Activated CD4-positive, CD25-positive, alpha-beta regulatory T cell treated with anti-CD3 and anti-CD28 coated beads, Interleukin-2, amount 50 U/mL, for 24 hours (primary cell): ENCODE measurements at places on chromosomes 16 and 17.
A peak's percentile ranks its signal among the peaks of the same experiment; 100 is the strongest.

- no peak for ATAC-seq
Measured at GRCh38 chr17:56121191-56122051, 31.9 kb upstream of the ANKFN1 start.

- no peak for ATAC-seq
Measured at GRCh38 chr16:67654403-67654911, 5.6 kb downstream of the ACD start.

- ATAC-seq, result no peak
Measured at GRCh38 chr16:31361201-31362110, 6.5 kb downstream of the ITGAX start.

DNA sequence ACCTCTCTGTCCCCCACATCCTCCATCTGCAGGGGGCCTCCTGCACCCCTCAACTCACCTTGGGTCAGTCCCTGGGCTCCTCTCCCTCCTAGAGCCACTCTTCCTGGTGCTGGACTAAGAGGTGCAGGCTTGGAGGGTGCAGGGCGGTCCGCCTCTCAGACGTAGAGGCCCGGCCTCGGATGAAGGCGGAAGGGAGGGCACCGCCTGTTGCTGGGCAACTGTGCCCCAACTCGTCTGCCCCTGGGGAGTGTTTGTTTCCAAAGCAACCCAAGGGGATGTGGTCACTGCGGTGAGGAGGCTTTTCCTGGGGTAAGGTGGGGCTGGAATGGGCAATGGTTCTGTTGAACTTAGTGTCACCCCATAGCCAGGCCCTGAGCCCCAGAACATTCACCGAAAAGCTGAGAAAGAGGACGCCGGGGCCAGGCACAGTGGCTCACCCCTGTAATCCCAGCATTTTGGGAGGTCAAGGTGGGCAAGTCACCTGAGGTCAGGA is at the start of gene C16orf54:
Gene C16orf54 (minus strand): TSS at position 138 of the 493 bp plus-strand sequence. CDS start 1,039 bp downstream, outside the sequence.
- peak; percentile 74 for ATAC-seq

DNA sequence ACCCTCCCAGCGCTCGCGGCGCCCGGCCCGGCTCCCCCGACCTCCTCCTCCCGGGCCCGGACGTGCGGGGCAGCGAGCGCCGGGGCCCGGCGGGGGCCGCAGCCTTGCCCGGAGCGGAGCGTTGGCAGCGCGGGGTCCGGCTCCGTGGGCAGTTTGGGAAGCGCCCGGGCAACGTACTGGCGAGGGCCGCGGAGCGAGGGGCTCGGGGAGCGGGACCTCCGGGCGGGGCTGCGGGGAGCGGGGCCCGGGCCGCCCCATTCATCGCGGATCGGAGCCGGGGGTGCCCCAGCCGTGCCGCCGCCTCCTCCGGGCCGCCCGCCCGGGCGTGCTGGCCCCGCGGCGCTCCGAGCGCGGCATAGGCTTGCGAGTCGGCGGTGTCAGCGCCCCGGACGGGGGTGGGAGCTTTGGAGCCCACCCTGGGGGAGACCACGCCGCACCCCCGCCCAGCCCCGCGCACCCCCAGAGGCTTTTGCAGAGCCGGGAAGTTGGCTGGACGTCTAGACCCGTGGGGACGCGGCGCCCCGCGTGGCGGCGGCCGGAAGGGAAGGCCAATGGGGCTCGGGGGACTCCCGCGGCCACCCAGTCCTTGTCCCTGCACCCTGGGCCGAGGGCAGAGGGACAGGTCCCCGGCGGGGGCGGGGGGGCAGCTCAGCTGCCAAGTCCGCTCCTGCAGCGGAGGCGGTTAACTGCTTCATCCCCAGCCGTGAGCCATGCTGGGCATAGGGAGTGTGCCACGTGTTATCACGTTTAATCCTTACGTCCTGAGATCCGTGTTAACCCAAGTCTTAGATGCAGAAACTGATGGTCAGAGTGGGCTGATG is 852 bp downstream of the ZNF469 start:
- ATAC-seq, result peak; percentile 22

DNA sequence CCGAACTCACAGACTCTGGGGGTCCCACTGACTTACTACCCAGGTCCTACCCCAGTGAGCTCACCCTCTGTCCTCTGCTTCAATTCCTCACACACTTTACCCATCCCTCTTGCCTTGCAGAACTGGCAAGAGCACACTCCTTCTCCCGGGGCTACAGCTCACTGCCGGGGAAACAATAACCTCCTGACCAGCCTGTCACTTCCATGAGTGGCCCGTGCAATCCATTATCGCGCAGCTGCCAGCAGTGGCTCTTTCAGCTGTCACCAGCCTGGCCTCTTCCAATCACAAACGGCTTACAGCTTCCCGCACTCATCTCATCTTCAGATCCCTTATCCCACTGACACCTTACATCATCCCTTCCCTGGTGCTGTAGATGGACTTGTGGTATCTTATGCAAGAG is 79.5 kb downstream of the CPPED1 start:
- no peak for ATAC-seq

- ATAC-seq, result no peak
Measured at GRCh38 chr16:59886021-59886420, 1151.9 kb upstream of the GOT2 start.

GRCh38 chr17:19308398-19308797 is 54.1 kb downstream of the B9D1 start:
- ATAC-seq, result no peak

DNA sequence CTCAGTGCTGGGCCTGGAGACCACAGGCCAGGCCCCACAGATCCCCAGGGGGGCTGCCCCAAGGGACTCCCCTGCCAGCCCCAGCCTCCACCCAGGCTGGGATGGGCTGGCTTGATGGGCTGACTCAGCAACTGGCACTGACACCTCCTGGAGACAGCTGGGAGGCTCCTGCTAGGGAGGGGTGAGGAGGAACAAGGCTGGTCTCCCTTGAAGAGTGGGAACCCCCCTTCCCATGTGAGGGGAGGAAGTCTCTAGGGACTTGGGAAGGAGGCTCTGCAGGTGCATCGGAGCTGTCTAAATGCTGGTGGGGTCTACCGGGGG is 10.4 kb downstream of the NHERF1 start:
- ATAC-seq, result peak; percentile 44

DNA sequence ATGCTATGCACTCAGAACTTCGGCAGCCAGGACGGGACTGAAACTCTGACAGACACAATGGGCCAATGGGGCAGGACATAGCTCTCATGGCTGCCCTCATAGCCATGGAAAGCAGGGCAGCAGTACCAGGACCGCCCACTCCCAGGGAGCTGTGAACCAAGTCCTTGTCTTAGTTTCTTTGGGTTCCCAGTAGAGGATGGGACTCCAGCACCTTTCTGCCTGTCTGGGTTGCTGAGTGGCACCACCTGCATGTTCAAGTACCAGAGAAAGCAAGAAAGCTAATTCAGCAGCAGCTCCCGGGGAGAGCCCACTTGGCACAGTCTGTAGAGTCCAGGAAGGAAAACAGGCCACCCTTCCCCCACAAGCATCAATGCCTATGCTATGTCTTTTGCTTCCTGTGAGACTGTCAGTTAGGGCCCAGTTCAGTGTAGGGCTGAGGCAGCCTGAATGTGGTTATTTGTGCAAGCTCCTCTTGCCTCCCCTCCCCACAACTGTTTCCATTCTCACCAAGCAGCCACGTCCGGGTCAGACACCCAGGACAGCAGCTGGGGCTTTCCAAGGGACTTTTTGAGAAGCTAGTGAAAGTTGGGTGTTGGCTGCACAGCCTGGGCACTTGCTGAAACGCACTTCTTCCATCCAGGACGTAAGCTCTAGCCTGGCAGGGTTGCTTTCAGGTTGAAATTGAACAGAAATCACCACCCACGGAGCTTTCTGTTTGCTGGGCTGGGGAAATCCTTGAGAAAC is 7.8 kb downstream of the SUPT4H1 start:
- peak; percentile 90 for ATAC-seq

DNA sequence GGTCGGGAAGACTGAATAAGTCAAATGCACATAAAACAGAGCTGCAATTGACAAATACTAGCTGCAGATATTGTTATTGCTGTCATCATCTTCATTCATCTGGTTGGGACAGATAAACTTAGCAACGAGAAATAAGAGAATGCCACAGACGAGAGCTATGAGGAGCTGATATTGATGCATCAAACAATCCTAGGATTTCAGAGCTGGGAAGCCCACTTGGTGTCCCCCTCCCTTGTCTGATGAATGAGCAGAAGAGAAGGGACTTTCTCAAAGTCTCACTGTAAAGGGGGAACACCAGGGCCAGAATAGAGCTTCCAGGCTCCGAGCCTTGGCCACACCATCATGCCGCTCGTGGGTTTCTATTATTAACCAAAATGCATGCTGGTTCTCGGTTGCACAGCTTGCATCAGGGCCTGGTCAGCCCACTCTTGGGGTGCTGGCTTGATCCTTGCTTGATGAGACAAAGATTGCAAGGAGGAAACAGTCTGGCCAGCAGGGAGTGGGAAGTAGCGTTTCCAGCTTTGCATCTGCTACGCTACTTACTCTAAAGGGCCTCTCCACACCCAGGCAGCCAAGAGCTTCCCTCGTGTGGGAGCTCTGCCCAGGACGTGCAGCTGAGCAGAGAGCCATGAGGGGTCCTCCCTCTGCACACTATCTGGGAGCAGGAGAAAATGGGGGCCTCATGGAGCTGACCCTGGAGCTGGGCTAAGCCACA is 28.4 kb upstream of the EMP2 start:
- ATAC-seq, result no peak

GRCh38 chr17:78611607-78612006 is 34.4 kb upstream of the DNAH17 start:
- no peak for ATAC-seq

GRCh38 chr16:46894036-46894672 is 10.0 kb downstream of the GPT2 start:
- no peak for ATAC-seq

DNA sequence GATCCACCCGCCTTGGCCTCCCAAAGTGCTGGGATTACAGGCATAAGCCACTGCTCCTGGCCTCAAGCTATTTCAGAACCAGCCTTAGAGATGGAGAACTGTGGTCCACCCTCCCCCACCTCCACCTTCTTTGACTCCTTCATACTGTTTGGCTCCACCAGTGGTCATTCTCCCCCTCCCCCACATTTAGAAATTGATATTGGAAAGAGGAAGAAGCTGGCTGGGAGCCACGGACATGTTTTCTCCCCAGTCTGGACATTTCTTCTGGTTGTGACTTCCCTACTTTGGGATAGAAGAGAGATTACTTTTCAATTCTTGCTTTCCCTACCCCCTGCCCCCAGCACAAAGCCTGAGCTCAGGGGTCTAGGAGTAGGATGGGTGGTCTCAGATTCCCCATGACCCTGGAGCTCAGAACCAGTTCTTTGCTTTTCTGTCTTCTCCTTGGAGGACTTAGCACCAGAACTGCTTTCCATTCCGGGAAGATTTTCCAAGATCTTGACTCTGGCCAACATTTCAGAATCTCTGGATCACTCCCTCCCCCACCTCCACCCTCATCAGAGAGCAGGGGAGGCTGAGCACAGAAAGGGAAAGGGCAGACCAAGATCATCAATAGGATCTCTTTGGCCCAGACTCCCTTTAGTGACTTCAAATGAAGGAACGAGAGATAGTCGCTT is 16.3 kb downstream of the CAVIN1 start:
- ATAC-seq, result no peak

DNA sequence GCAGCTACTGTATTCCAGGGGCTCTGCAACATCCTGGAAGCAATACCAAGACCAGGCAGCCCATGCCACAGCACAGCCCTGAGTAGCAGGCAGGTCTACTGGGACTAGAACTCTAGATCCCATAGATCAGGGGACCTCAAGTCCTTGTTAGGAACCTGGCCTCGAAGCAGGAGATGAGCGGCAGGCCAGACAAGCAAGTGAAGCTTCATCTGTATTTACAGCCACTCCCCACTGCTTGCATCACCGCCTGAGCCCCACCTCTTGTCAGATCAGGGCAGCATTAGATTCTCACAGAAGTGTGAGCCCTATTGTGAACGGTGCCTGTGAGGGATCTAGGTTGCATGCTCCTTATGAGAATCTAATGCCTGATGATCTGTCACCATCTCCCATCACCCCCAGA is 295.7 kb upstream of the TNRC6C start:
- no peak for ATAC-seq

DNA sequence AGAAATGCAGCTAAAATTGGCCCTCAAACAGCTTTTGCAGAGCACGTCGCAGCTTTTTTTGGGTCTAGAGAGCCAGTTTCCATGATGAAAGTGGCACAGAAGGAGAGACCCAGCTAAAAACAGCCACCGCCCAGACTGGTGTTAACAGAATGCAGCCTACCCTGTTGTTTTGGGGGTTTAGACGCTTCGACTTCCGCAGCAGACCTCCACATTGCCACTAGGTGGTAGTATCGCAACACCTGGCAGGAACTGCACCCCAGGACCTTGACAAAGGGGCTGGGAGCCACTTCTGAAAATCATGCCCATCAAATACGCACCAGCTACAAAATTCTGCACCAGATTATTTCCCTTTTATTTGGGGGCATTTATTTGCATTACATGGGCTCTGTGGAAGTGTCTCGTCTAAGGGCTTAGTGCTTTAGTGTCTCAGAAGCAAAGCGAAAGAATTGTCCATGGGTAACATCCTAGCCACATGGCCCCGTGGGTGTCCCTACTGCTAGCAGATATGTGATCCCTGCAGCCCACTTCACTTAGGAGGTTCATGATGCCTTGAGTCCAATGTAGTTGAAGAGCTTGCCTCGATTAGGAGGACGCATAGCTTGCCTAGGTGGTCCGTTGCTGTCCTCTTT is 167.1 kb downstream of the HAPSTR1 start:
- ATAC-seq, result no peak

DNA sequence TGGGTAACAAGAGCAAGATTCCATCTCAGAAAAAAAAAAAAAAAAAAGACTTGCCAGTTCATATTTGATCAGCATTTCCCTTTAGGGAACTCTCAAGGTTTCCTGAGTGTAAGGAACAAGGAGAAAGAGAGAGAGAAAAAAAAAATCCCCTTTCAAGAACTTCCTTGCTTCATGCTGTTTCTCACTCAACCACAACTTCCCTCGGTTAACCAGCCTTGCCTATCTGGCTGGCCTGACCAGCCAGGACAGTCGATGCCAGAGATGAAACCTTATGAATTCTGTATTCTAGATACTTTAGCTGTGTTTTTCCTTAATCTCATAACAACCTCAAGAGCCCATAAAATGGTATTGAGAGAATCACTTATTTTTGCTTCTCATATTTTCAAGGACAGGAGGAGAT is 2.6 kb upstream of the N4BP1 start:
- no peak for ATAC-seq

DNA sequence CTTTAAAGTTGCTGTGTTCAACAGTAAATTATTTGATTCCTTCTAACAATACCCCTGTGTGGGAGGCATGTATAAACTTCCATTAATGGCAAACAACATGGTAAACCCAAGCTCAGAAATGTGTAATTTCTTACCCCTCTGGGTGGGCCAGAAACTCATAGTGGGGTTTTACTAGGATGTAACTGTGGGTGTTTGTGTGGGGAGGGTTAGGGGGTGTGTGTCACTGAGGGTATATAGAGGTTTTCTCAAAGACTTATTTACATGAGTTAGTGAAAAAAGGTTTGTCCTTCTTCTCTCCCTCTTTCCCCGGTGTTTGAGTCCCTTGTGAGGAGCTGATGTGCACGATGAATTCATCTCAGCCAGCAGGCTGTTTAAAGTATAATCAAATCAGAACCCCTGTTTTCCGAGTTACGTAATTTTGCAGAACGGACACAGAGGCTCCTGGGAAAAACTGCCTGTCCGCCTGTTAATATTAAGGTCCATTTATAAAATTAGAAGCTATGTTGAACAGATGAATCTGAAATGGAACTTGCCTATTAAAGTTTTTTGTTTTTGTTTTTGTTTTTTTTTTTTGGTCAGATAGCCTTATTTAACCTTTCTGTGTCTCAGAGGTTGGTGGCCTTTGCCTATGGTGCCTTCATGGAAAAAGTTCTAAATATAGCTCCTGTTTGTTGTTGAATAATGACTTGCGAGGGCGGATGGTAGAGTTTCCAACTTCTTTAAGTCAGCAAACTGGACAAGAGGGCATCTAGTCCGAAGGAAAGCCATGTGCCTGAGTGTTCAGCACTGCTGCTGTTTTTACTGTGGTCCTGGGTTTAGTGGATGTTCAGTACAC is 73.3 kb downstream of the MSI2 start:
- ATAC-seq, result no peak

- ATAC-seq, result no peak
Measured at GRCh38 chr17:5793899-5794298, 209.6 kb upstream of the NLRP1 start.
